ENCODE measurements at places on chromosomes 6 and 20. TPM values are rescaled to one million over a fixed set of nuclear protein-coding genes. Genes with fewer than 3 reads are reported as not detected.

MATN4 gene
- not detected for total RNA-seq

BTN1A1 gene
- total RNA-seq = not detected

HLA-DQA1 gene
- total RNA-seq = not detected

TRAPPC3L gene
- not detected for total RNA-seq

SAPCD1 gene
- total RNA-seq = 1.3 TPM

MYLK2 gene
- total RNA-seq = 0.94 TPM

PAX1 gene
- total RNA-seq = not detected

FKBP1C gene
- total RNA-seq = 0.94 TPM

OR11A1 gene
- total RNA-seq = not detected

HLA-DRB1 gene
- 1.6 TPM for total RNA-seq

PCK1 gene
- not detected for total RNA-seq

WFDC5 gene
- not detected for total RNA-seq

RBM24 gene
- total RNA-seq = 28.8 TPM

COL20A1 gene
- 5.0 TPM for total RNA-seq

NHLRC1 gene
- total RNA-seq = 3.1 TPM

WASF1 gene
- 144 TPM for total RNA-seq

HDGFL1 gene
- total RNA-seq = not detected

TTLL9 gene
- total RNA-seq = 4.4 TPM

SMLR1 gene
- not detected for total RNA-seq

LPA gene
- 2.5 TPM for total RNA-seq

RAET1L gene
- not detected for total RNA-seq

EYA2 gene
- 0.94 TPM for total RNA-seq

EEF1A2 gene
- 281 TPM for total RNA-seq

BPI gene
- not detected for total RNA-seq

COL21A1 gene
- total RNA-seq = 1.3 TPM

Measured in parietal lobe (tissue), 2 donors.